ENCODE measurements at places on chromosomes 2 and 18.

- DNase-seq = no peak
These were observed 281.4 kb upstream of the MEX3C start for GRCh38 chr18:51478908-51479307.

GRCh38 chr2:88187038-88187676 lies 17.0 kb downstream of the THNSL2 start:
- no peak for DNase-seq

- DNase-seq = no peak
These were observed 1127.0 kb upstream of the CRIM1 start for GRCh38 chr2:35228584-35228983.

DNA sequence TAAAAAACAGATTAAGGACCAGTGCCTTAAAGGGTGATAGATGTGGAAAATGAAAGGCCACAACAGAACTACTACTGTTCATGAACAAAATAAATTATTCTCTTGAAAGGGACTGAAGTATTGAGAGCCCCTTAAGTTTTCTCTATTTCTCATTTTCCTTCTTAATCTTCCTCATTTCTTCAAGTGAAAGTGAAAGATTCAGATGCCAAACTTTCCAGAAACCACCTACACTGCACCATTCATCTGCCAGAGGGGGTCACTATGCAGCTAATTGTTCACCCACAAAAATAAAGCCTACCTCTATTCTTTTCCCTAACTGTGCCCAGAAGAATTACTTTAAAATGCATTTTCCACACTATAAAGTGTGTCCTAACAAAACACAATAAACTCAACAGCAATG lies 140.1 kb downstream of the NR4A2 start:
- no peak for DNase-seq

DNA sequence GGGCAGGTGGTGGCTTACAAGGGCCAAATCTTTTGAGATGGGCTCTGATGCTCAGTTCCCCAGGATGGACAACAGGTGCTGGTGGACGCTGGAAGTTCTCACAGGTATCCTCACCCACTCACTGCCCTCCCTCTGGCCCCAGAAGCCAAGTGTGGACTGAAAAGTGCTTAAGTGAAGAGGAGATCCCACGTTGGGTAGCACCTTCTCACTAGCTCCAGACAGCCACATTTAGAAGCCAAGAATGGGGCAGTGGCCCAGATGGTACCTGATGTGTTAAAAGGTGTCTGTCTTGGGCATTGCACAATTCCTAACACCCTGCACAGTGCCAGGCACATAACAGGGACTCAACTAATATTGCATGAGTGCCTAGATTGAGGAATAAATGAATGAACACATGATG lies 115.3 kb upstream of the TEX51 start:
- DNase-seq = no peak

- DNase-seq = no peak
These were observed 48.5 kb downstream of the MAP4K4 start for GRCh38 chr2:101745711-101746694.

DNA sequence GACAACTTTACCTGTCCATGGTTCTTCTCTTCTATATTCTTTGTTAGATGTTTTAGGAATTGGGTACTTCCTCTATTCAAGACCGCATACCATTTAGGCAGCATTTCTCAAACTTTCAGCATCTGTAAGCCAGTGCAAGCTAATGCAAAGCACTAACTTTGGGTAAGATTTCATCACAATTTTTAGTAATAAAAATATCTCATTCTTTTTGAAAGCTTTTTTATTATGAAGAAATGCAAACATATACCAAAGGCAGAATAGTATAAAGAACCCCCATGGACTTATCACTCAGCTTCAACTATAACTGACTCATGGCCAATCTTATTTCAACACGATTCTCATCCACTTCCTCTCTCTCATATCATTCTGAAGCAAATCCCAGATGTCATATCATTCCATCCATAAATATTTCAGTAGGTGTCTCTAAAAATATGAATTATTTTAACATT lies 32.9 kb downstream of the INO80C start:
- DNase-seq = no peak

DNA sequence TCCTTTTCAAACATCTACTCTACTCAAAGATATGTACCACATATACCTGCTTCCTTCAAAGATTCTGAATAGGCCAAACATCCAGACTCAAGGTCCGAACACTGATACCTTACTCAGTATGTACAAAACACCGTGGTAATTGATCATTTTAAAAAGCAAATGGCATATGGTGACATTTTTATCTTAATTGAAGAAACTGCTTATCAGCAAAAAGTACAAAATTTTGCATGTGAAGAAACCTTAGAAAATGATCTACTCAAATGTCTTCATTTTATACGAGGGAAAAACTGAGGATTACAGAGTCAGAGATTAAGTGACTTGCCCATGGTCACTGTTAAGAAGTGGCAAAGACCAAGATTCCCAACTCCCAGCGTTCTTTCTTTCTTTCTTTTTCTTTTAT lies 133.0 kb downstream of the CACNB4 start:
- DNase-seq = no peak

- DNase-seq = no peak
These were observed 15.5 kb downstream of the CCT7 start for GRCh38 chr2:73249636-73250035.

DNA sequence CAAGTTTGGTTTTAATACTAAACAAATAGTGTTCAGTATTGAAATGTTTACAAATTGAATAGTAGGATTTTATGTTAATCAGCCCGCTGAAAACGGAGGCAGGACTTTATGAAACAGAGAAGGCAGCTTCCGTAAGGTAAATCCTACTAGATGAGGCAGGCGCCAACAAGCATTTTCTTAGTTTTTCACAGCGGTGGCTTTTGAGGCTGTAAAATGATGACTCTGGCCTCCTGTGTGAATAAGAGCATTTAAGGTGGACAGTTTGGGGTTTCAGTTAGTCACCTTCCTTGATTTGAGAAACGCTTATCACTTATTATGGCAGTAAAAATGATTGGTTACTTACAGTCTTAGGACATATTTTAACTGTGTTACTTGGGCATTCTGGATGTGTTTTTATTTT lies 212.9 kb downstream of the PTGR3 start:
- DNase-seq = peak; percentile 37

GRCh38 chr18:11578799-11579198 lies 30.6 kb upstream of the SLC35G4 start:
- no peak for DNase-seq

GRCh38 chr2:118994778-118995177 lies 52.8 kb downstream of the MARCO start:
- no peak for DNase-seq

- no peak for DNase-seq
These were observed 196.1 kb downstream of the UBE2E3 start for GRCh38 chr2:181176540-181176939.

DNA sequence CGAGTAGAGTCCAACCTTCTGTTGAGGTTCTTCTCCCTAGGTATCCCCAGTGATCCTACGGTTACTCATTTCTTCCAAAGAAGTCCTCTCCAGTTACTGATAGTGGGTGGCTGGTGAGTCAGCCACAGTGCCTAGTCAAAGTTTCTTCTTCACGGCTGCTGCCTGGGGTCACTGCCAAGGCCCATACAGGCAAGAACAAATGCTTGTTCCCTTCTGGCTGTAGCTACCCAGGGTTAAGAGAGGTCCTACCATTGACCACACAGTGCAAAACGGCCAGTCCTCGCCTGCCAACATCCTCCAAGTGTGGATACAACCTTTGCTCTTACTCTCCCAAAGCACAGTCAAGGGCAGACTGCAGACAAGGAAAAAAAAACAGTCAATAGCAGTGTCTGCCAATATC lies 2.9 kb upstream of the PTPN4 start:
- DNase-seq = no peak

- no peak for DNase-seq
These were observed 101.8 kb upstream of the ZC3H15 start for GRCh38 chr2:186384226-186384625.

- DNase-seq = no peak
These were observed 29.9 kb upstream of the PDE1A start for GRCh38 chr2:182456784-182457183.

DNA sequence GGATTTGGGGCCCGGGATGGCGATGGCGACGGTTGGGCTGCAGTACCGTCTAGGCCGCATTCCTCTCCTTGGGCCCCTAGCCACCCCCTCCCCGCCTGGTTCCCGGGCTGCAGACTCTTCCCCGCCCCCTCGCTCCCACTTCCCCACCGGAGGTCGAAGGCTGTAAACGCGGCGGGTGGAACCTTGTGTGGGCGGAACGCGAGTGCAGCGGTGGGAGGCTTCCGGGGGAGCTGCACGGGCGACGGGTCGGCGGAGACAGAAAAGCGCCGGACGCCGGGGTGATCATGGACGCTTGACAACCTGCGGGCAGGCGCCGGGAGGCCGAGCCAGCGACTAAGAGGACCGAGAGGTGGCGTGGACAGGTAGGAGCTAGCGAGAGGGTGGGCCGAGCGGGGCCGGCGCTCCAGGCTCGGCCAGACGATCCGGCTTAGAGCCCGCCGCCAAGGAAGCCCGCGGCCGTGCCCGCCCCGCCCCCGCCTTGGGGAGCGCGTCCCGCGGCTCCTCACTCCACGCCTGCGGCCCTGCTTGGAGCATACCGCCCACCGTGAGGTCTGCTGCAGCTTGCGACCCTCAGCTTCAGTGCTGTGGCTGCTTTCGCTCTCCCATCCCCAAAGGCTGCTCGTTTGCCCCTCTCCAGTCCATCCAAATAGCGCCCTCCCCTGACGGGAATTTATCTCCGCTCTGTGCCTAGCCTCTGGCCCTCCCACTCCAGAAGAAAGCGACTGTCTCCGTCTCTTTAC lies at the start of gene COPS7B:
TSS of gene COPS7B (plus strand) at position 269 of the 740 bp plus-strand sequence. CDS start 2,126 bp downstream, outside the sequence.
- DNase-seq = peak; percentile 80

- DNase-seq = no peak
These were observed 119.7 kb upstream of the NFATC1 start for GRCh38 chr18:79275992-79276391.

DNA sequence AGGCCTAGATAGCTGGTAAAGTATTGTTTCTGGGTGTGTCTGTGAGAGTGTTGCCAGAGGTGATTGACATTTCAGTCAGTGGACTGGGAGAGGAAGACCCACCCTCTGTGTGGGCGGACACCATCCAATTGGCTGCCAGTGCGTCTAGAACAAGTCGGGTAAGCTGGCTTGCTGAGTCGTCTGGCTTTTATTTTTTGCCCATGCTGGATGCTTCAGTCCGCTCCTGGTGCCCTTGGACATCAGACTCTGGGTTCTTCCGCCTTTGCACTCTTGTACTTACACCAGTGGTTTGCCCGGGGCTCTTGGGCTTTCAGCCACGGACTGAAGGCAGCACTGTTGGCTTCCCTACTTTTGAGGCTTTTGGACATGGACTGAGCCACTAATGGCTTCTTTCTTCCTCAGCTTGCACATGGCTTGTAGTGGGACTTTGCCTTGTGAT lies 24.3 kb downstream of the DIS3L2 start:
- no peak for DNase-seq

DNA sequence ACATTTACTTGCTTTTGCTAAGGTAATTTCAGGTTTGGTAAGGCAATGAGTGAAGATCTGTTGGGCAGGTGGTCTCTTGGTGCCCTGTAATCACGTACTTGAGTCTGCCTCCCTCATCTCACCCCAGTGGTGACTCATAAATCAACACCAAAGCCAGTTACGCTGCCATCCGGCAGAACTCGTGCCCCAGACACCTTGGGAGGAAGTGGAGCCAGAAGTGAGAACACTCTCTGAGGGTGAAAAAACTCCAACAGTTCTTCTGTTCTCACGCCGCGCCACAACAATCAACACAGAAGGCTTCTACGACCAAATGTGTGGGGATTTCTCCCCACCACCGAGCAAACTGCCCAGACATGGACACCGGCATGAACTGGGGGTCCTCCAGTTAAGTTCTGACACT lies 206.2 kb downstream of the ARL4C start:
- peak; percentile 94 for DNase-seq

DNA sequence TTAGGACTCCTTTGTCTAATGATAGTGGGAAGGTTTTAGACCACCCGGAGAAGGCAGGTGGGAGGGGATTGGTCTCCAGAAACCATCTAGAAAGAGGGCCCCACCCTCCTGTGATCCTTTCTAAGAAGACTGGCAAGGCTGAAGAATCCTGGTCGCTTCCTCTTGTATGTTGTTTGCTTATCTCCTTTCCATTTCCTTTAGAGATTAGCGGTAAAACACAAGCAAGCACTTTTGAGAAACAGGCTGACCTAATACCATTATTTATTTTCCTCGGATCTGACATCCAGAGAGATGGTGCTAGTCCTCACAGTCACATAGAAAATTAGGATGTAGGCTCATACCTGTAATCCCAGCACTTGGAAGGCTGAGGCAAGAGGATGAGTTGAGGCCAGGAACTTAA lies 45.2 kb upstream of the SPRED2 start:
- no peak for DNase-seq

GRCh38 chr2:105243961-105244360 lies 2.4 kb downstream of the GPR45 start:
- DNase-seq = no peak

GRCh38 chr18:3879114-3879835 lies 429.3 kb downstream of the TGIF1 start:
- no peak for DNase-seq

DNA sequence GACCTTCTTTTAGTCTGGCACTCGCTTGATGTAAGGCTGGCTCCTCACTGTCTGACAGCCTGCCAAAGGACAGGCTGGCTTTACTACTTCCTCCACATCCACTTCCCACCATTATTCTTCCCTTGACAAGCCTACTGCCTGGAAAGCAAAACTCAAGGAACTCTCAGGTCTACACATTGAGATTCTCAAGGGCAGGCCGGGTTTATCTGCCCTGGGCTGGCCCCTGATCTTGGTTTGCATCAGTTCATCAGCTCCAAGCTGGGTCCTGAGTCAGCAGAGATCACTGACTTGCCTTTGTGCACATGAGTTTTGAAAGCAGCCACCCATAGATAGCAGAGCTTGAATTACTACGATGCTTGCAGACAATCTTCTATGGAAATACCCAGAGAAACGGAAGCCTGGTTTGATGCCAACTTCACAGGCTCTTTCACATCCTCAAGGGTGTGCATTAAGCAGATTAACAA lies 53.9 kb downstream of the KCTD18 start:
- DNase-seq = peak; percentile 9

- no peak for DNase-seq
These were observed 37.9 kb downstream of the FAM210A start for GRCh38 chr18:13688191-13689136.

DNA sequence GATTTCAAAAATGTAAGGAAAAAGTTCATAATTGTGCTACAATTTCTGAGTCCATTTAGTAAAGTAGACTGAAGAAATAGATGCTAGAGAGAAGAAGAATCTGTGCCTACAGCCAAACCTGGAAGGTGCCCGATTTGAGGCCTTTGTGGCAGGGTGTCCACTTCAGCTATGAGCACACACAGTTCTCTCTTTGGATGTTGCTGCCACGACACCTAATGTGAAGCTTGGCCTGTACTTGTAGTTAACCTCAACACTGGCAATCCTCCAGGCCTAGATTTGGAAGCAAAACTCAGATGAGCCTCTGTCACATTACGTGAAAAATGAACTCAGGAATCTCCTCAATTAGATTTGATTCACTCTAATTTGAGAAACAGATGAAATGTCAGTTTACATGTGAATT lies 90.1 kb upstream of the LRP1B start:
- no peak for DNase-seq

- DNase-seq = no peak
These were observed 489.1 kb downstream of the CNTNAP5 start for GRCh38 chr2:124514236-124514635.

GRCh38 chr2:96906729-96907114 lies 36.8 kb upstream of the SEMA4C start:
- DNase-seq = no peak
